DMS 273 treated with DMSO at 0.1 percent for 48 hours (cell line): ENCODE measurements at places on chromosomes 2 and 18.
A peak's percentile ranks its signal among the peaks of the same experiment; 100 is the strongest.

GRCh38 chr18:79905993-79906392 is 45.5 kb downstream of the SLC66A2 start:
- DNase-seq = no peak

- no peak for DNase-seq
These were observed 938.1 kb upstream of the SLC39A10 start for GRCh38 chr2:194718881-194719280.

DNA sequence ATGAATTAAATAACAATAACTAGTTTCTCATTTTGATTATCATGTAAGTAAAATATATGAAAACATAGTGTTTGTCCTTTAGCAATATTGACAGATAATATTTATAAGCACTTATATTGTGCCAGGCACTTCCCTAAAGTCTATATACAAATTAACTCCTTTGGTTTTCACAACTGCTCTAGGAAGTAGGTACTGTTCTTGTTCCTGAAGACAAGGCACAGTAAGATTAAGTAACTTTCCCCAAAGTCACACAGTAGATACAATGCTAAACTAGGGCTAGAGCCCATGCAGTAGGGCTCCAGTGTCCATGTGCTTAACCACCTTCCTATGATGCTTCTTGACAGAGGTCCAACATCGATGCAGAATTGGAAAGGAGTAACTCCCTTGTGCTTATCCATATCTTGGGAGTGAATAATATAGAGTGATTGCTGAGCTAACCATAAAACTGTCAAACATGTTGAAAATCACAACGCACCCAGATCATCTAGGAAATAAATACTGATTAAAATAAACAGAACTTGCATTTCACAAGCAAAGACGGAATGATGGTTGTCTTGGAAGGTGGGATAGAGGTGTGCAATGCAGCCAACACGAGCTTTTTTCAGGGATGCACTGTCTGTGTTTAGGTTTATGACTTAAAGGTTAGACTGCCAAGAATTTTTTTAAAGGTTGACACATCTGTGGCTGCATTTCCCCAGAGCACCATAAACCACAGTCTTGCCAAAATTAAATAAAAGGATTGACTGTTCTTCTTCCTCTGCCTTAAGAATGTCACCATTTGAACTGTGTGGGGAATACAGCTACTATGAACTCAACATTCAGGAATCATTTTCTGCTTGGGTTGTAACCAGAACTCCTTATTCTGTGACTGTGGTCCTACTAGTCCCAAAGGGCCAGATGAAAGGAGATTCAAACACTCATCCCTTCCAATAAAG is 80.8 kb downstream of the ANKRD44 start:
- DNase-seq = no peak

- DNase-seq = no peak
These were observed 204.5 kb downstream of the ZFP36L2 start for GRCh38 chr2:43021791-43022509.

DNA sequence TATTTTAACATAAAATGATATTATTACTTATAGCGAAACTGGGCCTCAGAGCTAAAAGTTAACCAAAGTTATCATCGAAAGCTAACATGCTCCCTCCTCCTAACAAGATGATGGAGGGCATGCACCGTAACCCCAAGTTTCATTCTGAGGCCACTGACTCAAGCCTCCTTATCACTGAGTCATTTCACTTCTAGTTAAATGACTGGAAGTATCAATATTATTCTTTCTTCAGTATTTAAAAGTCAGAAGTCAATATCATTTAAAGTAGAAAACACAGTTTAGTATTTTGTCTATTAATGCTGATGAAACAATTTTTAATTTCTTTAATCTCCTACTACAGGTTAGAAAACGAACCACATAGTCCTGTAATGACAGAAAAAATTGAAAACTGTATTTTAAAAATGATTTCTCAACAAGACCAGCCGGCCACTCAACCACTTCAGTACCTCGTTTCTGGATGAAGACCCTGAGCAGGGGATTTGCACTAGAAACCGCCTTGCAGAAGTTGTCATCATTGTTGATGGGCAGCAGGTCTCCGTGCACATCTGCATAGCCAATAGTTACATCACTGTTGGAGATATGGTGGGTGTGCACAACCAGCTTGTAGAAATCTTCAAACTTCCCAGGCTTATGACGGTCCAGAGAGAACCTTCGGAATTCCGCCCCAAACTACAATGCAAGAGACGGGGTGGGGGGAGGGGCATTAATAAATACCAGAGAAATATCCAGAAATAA is 44.9 kb downstream of the PARD6G start:
- DNase-seq = no peak

GRCh38 chr2:168552450-168552856 is 96.4 kb downstream of the CERS6 start:
- no peak for DNase-seq

DNA sequence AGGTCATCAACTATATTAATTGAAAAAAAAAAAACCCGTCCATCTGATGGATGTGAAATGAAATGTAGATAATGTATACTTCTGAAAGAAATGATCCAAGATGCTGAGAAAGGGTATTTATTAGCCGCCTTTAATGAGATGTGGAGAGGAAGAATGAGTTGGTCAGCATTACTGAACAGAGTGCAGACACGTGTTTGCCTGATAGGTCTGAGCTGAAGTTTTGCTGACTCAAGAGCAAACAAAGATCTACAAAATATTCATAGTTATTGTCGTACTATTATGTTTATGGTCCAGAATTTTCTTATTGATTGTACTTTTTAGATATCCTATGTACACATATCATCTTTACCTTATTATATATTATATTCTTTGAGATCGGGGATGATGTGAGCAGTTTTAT is 235.3 kb downstream of the RDH14 start:
- DNase-seq = no peak

GRCh38 chr2:45833968-45834344 is 182.5 kb downstream of the PRKCE start:
- DNase-seq = no peak

GRCh38 chr2:151638191-151638933 is 95.9 kb downstream of the NEB start:
- DNase-seq = no peak

DNA sequence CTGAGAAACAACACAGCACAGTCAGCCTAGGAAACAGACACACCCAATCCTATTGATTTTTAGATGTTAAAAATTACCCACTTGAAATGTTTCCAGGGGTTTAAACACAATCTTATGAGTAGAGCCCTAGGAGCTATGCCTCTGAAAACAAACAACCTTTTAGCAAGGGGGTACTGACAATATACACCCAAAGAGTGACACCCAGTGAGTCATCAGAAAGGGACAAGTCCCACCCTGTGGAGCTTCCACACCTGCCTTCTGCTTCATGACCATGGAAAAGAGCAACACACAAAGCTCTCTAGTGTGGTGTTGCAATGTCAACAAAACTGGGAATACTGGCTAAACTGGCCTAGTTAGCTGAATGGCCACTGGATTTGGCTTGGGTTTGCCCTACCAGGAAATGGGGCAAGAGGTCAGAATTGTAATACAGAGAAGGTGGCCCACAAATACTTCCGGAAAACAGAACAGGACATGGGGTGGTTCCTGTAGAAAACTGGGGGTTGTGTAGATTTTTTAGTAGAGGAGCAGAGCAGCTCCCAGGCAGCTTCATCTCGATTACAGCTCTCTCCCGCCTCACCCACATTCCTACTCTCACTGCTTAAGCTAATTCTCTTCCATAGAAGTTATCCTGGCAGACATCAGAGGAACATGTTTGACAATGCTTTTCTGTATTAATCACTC is 98.2 kb downstream of the GAREM1 start:
- no peak for DNase-seq

DNA sequence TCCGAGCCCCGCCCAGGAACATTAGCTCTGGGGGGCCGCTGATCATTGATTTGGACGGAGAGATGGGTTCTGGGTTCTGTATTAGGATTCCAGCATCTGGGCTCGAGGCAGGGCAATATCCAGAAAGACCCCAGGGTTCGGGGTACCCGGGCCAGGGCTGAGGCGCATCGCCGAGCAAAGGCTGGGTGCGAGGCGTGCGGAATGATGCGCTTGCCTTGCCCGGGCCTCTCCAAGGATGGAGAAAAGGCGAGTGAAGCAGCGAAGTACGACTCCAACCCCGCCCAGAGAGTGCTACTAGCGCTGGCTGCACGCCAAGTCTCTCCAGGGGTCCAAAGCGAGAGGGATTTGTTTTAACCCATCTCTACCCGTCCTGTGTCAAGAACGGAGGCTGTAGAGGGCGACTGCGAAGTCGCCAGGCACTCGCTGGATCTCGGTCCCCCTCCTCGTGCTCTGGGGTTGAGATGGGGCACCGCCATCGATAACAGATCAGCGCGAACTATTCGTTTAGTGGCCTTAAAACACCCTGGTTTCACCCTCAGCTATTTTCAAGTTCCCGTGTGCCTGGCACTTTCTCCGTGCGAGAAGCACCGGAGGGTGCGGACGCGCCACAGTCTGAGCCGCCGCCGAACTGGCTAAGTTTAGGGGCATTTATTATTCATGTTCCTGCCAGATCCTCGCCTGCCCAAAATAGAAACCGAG is 1.9 kb downstream of the ADCYAP1 start:
- DNase-seq = no peak

DNA sequence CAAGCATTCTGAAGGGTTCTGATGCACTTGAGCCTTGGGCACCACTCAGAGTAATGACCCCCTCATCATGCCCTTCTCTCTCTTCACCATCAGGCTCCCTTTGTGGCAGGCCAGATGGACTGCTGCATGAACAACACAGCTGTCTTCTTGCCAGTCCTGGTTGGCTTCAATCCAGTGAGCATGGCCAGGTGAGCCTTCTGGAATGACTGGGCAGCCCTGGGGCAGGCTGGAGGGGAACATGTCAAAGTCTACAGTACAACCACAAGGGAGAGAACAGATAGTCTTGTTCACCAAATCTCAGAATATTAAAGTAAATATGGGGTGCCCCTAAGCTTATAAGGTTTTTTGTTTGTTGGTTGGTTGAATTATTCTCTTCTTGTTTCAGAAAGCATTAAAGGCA is 4.4 kb downstream of the GCKR start:
- DNase-seq = peak; percentile 27

DNA sequence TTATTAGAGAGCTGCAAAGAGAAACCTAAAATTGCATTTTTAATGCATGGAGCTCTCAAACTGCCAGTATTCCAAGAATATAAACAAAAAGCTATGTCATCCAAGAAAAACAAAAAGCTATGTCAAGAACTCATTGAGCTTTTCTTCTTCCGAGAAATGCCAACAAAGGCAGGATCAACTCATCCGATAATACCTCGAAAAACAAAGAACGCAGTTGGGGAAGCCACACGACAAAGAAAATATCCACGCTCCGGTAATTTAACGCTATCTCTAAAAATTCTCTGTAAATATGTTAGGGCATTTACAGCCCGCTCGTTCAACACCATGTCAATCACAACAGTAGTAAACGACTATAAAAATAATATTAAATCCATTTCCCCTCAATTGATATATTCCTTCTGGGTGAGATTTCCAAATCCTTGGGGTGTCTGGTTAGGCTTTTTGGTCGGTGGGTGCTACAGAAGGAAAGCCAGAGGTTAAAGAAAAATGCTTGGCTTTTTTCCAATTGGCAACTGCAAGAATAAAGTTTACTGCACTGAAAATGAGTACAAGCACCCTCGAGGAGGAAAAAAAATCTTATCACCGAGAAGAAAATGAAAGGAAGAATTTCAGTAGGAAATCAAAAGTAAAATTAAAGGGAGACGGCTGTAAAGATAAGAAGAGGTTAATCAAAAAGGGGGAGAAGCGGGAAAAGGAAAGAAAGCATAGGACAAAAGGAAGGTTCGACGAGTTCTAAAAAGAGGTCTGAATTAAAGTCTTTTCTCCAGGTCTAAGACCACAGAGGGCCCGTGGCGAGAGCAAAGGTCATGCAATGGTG is 856 bp downstream of the TIA1 start:
- no peak for DNase-seq

DNA sequence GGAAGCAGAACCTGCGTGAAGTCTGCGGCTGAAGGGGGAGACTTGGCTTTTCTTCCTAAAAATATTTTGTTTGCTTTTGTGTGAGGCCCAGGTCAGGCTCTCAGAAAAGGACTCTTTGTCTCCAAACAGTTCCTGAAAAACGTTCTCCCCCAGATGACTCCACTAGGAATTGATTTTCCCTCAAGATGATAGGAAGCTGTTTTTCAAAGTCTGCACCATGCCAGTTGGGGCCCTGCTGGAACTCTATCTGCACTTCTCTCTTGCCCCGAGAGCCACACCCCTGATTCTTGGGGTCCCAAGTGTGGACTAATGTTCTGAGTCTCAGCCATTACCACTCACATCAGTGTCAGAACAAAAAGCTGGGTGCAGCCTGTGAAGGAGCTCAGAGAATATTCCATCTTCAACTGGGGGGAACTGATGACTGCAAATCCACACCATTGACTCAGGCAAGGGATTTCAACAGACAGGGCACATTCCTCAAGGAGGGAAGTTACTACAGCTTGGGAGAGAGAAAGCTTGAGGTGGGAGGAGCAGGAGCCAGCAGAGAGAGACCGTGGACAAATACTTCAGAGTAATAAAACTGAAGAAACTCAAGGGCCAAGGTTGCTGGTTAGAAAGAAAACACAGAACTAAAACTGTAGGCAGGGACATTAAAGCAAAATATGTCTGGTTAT is 768.3 kb downstream of the RNF144A start:
- DNase-seq = no peak

GRCh38 chr2:189574793-189575475 is 5.7 kb downstream of the SLC40A1 start:
- no peak for DNase-seq

GRCh38 chr2:175445281-175445680 is 263.8 kb upstream of the ATP5MC3 start:
- no peak for DNase-seq

DNA sequence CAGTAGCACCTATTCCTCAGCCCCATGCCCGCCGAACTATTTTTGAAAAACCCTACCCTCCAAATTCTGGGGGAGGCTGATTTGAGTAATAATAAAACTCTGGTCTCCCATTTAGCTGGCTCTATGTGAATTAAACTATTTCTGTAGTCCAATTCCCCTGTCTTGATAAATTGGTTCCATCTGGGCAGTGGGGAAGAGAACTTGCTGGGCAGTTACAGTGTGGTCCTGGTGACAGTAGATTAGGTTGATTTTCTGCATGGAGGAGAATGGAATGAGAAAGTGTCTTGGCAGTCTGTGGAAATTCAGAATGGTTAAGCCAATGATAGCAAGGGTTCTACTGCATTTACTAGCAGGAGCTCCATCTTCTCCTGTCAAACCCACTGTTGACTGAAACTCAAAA is 95.0 kb downstream of the SPP2 start:
- DNase-seq = no peak

DNA sequence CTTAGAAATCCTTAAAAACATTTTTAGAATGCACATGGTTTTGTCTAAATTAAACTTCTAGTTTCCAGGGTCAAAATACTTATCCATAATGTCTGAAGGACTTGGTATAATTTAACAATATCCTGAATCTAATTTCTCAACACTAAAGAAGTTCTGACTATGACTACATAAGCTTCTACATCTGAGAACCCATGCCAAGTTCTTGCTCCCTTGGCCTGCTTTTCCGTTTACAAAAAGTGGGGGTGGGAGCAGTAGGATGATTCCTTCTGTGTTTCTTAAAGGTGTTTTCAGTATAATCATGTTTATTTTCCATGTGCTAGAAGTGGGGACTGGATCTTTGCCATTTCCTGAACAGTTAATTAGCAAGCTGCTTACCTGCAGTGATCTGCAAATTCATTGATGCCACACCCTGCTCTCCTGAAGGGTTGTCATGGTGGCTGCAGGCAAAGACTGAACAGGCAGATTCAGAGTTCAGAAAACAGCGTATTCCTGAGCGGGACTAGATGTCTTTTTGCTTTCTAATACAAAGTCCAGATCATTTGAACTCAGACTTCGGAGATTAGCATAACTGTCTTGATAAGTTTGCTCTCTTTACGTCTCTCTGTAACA is 36.2 kb downstream of the ADNP2 start:
- DNase-seq = no peak

- DNase-seq = no peak
These were observed 141.6 kb downstream of the NETO1 start for GRCh38 chr18:72726201-72726600.

- DNase-seq = no peak
These were observed 261.3 kb downstream of the PID1 start for GRCh38 chr2:229009816-229010215.
